A172 (cell line): ENCODE measurements at places on chromosomes 7 and 10.

- peak; percentile 35 for DNase-seq
Measured at GRCh38 chr10:46787321-46787615, 124.0 kb upstream of the PTPN20 start.

- DNase-seq, result no peak
Measured at GRCh38 chr10:54368984-54369383, 432.0 kb downstream of the PCDH15 start.

DNA sequence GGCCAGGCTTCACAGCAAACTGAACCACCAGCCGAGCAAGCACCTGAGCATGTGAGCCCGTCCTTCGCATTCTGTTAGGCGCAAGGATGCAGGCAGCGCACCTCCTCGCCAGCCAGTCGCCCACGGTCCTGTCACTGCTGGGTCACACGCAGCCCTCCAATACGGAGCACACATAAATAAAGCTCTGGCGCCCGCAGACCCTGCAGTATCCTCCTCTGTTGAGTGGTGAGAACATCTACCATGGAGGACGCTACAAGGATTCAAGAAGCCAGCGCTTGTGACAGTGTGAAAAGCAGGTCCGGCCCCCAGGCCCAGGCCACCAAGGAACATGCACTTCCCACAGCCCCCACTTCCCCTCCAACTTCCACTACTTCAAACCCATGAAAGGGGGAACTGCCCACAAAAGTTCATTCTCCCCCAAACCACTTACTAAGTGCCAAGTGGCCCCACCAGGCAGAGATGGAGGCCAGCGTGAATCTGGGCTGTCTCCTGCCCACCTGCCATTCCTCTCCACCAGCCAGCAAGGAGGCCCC is 34.8 kb downstream of the VOPP1 start:
- no peak for DNase-seq

DNA sequence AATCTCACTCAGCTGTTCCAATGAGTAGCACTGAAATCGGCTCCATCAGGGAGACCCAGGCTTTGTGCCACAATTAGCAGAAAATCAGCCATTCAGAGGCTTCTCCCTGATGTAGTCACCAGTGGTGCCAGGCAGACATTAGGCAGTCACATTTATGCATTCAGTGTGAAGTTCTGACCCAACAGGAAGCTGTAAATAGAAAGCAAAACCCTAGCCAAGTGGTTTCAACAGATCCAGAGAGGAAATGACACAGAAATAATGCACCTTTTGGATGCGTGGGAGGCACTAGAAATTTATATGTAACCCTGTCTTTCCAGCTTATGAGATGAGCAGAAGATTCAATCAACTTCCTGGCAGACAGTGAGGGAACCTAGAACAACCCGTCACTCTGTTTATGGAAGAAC is 186.4 kb downstream of the PDE1C start:
- DNase-seq, result peak; percentile 85

GRCh38 chr10:88624840-88625239 is 38.3 kb downstream of the LIPJ start:
- DNase-seq, result no peak

DNA sequence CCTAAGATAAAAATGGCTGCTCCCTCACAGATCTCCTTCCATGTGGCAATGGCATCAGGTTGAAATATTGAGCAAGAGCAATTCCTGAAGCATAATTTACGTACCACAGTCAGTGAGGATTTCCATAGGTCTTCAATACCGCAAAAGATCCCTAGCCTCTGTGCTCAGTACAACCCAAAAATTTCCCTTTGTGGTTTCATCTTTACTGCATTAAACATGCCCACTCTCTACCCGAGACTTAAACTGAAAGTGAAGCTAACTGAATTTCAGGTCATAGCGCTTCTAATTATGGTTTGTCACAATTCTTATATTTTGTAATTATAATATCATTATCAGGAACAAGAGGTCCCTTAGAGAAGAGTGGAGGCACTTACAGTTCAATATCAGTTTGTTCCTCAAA is 1071.1 kb downstream of the XPNPEP1 start:
- DNase-seq, result peak; percentile 5

GRCh38 chr7:136063326-136063666 is 86.1 kb upstream of the MTPN start:
- DNase-seq, result no peak

- DNase-seq, result no peak
Measured at GRCh38 chr7:138072726-138073125, 3.5 kb upstream of the AKR1D1 start.

DNA sequence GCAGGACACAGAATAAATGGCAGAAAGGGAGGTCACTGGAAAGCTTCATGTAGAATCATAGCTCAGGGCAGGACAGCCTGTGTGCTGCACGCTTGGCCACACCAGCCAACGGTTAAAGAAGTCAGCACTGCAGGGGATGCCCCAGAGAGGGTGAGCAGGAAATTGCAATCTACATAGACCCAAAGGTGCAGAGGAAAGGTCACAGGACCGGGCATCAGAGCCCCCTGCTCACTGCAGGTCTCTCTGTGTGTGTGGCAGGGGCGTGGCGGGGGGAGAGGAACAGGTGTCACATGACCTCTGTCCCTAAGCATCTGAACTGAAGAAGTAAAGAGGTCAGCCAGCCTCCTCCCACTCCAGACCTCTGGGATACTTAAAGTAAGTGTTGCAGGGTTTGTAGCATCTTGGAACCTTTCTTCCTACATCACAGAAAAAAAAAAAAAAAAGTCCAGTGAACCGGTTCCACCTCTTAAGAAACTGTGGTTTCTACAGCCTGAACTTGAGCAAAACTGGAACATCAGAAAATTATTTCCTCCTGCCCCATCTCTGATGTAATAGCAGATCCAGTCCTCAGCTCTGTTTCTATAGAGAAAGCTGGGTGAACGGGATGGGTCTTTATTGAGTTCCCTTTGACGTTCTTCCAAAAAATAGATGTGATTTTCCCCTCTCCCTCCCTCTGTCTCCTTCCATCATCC is 64.3 kb downstream of the RGS10 start:
- no peak for DNase-seq

DNA sequence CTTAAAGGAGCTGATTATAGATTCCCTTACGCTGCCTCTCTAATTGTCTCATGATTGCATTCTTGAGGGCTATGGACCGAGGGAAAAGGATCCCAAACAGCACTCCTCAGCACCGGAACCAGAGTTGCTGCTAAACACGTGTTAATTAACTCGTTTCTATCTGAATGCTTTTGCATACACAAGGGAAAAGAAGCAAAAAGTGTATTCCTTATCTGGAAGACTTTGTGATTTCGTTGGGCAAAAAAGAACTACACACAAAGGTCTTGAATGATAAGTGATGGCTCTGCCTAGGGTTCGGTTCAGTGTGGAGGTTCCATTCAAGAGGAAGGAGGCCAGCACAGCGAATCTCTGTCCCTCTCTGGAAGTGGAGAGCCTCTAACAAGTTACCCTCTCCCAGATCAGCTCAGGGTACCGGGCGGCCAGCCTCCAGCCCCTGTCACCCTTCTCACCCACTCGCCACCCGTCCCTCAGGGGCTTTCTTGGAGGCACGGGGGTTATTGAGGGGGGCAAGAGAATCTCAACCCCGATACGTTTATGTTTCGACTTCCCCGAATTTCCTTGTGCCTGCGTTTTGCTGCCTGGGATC is 515 bp upstream of the SLC4A2 start:
- no peak for DNase-seq

DNA sequence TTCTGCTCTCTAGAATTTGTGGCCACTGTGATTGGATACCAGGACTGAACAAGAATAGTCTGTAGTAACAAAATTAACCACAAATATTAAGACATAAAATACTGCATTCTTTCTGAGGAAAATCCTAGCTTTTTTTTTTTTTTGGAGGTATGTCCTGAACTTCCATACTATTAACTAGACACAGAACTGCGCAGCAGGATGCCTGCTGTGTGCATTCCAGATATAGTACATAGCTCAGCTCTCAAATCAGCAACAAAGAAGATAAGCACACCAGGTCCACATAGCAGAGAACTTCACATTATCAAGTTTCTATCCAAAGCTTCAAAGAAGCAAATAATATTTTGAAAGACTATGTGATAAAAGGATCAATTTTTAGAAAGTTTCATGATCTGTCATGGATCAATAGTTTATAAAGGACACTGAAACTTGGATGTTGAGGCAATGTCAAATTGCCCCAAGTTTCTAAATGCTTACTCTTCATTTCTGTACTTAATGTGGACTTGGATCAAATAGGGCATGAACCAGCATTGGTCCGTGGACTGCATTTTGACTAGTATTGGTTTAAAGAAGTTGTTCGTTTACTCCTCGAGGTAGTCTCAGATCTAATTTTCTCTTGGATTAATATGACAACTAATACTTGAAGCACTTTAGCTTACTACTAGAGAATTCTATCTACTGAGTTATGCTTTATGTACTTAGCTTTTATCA is 15.4 kb downstream of the NAMPT start:
- DNase-seq, result no peak

DNA sequence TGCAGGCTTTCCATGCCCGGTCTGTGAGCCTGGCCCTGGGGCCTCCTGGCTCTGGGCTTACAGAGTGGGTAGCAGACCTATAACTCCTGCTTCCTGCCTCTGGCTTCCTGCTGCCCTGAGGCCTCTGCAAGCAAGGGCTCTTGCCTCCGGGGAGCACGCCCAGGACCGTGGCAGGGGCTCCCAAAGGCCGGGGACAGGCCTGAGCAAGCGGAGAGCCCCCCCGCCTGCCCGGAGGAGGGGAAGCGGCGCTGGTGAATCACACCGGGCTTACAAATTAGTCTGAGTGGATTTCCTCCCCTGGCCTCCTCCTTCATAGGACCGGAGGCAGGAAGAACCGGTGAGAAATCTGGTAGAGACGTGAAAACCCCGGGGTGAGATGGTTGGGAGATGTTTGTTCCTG is 1.5 kb upstream of the MYL10 start:
- DNase-seq, result peak; percentile 87

- no peak for DNase-seq
Measured at GRCh38 chr10:66996996-66997395, 71.2 kb downstream of the LRRTM3 start.

DNA sequence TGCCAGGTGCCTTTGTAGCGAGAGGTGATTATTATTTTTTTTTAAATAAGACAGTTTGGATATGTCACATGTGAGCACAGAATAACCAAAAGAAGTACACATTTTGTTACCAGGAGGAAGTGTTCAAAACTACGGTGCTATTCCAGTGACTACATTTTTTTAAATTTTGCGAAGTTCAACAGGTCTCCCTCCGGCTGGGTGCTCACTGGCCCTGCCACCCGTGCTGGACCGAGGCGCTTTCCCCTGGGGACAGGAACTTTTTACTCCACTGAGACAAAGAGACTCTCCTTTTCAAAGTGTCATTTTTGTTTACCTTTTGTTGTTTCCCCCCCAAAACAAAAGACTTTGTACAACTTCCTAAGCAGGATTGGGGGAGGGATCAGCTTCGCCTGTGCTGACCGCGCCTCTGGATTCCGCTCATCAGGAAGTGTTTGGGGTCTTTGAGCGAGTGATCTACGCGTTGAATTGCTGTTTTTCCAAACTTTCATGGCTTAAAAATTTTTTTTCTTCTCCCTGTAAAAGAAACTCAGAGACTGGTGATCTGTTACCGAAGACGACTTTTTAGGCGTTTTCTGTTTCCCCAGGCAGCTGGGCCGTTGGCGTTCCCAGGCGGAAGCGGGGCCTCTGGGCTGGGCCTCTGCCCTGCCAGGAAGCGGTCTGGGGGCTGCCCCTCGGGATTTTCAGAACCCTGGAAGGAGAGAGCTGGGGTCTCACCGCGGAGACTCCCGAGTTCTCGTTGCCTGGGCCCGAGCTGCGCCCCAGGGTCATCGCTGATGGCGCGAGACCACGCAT is 7.2 kb downstream of the EN2 start:
- no peak for DNase-seq

GRCh38 chr7:130279906-130280305 is 13.1 kb upstream of the CPA4 start:
- no peak for DNase-seq

DNA sequence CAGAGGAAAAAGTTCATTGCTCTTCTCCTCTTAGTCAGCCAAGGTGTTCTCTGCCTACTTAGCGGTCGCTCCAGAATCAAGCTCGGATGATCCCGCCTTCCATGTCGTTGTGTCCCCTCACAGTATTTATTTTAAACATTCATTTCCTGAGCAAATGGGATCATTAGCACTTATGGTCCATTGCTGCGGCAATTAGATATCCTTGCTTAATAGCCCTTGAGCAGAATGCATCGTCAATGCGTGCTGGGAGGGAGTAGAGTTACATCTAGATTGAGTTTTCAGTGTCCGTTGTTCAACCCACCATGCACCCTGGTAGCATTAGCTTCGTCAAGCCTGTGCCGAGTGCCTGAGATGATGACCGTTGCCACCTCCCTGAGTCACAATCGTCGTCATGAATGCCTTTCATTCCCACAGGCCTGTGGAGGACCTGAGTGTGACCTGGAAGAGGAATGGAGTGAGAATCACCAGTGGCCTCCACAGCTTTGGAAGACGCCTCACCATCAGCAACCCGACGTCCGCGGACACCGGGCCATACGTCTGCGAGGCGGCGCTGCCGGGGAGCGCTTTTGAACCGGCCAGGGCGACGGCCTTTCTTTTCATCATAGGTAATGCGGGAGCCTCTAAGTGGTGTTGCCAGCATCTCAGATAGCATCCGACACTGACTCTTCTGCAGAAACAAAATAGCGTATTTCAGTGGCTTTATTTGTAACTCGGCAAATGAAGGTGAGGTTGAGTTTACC is 650.4 kb downstream of the SDK1 start:
- DNase-seq, result no peak

DNA sequence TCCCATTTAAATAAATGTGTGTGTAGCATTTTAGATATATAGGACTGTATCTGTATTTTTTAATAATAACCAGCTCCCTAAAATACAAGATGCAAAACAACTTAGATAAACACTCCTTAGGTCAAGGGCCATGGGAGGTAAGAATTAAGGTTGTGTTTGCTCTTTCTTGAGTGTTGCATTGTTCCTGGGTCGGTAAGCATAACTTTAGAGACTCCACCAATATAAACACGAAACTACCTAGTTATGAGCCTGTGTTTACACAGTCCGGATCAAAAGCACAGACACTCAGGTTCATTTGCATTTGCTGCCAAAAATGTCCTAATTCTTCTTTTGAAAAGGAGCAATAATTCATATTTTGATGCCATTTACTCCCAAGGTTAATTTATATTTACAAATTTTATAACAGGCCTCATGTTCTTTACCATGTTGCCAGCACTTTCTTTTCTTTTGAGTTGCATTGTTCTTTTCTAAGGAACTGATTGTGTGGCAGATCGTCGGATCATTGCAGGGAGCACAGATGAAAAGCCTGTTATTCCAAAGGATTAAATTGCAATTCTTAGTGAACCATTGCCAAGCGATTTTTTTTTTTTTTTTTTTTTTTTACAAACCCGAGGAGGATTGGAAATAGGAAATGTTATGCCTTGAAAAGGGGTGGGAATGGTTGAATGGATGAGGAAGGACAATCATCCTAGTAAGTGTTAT is 45.8 kb upstream of the GLCCI1 start:
- DNase-seq, result no peak

- DNase-seq, result no peak
Measured at GRCh38 chr7:115574681-115575291, 455.8 kb downstream of the TFEC start.

DNA sequence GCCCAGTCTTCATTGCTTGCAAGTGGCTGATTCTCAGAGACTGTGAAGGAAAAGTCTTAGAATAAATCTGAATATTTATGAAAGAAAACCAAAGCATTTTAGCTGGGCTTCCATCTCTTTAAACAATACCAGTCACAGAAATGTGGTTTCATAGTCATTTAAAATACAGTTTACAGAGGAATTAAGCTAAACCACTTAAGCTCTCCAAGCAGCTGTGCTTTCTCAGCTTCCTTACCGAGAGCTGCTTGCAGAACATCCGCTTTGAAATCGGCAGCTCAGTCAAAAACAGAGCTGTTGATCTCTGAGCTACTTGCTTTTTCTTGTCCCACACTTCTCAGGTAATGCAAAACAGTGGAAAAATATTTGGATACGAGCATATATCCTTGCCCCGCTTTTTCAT is 134.5 kb downstream of the DYNC1I1 start:
- no peak for DNase-seq

- DNase-seq, result no peak
Measured at GRCh38 chr7:142560166-142560565, 189.1 kb upstream of the PRSS1 start.
